Prostate gland (tissue), 2 donors: ENCODE measurements at places on chromosomes 6 and 20. TPM values are rescaled to one million over a fixed set of nuclear protein-coding genes. Genes with fewer than 3 reads are reported as not detected.
A peak's percentile ranks its signal among the peaks of the same experiment; 100 is the strongest.

- no peak overlapping the region for H3K27ac ChIP-seq
- no peaks in the 10 kb centered on the region for H3K27me3 ChIP-seq
- no peaks in the 10 kb centered on the region for H3K4me1 ChIP-seq
- DNase-seq, result no peak
- no peaks in the 10 kb centered on the region for H3K36me3 ChIP-seq
These were observed 178.6 kb downstream of the BACH2 start for GRCh38 chr6:90118069-90118468.

Gene NKX2-2
- not detected for total RNA-seq

Gene SLC17A3
- not detected for total RNA-seq

DNA sequence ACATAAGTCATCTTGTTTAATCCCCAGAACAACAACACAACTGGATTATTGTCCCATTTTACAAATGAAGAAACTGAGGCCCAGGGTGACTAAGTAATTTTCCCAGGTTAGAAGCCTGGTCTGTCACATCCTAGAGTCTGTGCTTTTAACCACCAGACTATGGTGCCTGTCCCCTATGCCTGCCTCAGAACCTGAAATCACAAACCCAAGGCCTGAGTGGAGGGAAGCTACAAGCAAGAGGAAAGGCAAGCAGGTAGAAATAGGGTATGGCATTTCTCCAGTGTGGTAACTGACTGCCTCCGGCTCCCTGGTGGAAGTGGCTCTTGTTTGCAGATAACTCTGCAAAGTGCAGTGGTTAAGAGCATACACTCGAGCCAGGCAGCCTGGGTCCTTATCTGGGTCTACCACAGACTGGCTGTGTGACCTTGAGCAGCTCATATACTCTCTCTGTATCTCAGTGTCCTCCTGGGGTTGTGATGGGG is 2.5 kb downstream of the TMEM63B start:
- no peak for DNase-seq
- H3K4me3 ChIP-seq, result no peak overlapping the region
- H3K27ac ChIP-seq, result no peak overlapping the region
- peaks cover 23% of the 10 kb centered on the region for H3K4me1 ChIP-seq

DNA sequence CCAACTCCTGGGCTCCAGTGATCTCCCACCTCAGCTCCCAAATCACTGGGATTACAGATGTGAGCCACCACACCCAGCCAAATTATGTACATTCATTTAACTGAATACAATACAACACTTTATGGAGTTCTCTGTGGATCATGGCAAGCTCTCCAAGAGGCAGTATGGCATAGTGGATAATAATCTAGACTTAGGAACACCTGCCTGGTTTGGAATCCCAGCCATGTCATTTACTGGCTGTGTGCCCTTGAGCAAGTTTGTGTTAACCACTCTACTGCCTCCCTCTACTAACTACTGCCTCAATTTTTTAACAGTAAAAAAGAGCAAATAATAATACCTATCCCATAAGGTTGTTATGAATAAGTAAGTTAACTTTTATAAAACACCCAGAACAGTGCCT is 1.9 kb upstream of the ETV7 start:
- no peaks in the 10 kb centered on the region for H3K4me1 ChIP-seq
- no peak overlapping the region for H3K4me3 ChIP-seq
- no peaks in the 10 kb centered on the region for H3K36me3 ChIP-seq
- H3K27me3 ChIP-seq, result no peaks in the 10 kb centered on the region

DNA sequence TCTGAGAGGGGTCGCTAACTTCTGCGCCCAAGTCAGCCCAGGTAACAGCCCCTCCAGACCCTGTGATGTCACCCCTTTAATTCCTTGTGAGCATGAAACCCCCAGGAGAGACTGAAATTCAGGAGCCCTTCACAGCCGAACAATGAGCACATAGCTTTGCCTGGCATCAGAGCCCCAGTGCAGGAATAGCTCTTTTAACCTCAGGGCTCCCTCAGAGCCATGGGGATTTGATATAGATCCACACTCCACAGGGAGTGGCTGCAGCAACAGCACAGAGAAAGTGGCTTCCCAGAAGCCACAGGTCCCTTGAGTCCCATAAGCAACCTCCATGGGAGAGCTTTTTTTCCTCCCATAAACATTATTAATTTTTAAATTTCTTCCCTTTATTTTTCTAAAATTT is 150.0 kb upstream of the MARCKS start:
- no peaks in the 10 kb centered on the region for H3K4me1 ChIP-seq
- no peak for DNase-seq
- no peak overlapping the region for H3K4me3 ChIP-seq

Gene MCCD1
- total RNA-seq, result not detected

Gene TCF15
- total RNA-seq, result 0.55 TPM

DNA sequence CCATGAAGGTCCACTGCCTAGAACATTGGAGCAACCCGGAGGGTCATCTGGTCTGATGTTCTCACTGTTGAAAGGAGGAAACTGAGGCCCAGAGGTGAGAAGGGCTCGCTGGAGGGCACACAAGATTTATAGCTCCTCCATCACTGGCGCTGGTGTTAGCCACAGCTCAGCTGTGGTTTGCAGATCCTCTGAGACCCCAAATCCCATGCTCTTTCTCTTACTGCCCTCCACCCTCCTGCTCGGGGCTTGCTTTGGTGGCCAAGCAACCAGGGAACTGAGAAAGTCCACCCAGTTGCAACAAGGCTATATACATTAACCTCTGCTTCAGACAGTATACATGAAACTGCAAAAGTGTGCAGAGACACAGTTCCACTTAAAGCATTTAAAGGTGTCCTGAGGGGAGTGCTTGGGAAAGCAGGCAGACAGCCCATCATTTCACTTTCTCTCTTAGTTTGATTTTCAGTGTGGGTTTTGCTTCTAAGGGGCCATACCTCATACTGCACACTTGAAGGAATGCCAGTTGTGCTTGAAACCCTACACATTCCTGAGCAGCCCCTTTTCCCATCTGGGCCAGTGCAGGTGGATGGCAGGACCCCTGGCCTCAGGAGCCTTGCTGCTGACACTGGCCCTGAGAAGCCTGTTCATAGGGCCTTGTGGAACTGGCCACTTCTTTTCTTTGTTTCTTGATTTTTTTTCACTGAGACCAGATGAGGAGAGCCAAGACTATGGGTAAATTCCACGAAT is 347.6 kb downstream of the CDC5L start:
- H3K4me1 ChIP-seq, result peaks cover 22% of the 10 kb centered on the region
- H3K4me3 ChIP-seq, result no peak overlapping the region
- no peaks in the 10 kb centered on the region for H3K27me3 ChIP-seq
- H3K27ac ChIP-seq, result no peak overlapping the region
- no peak for DNase-seq

Gene PGC
- 391 TPM for total RNA-seq

Gene LAMA2
- 89.1 TPM for total RNA-seq

DNA sequence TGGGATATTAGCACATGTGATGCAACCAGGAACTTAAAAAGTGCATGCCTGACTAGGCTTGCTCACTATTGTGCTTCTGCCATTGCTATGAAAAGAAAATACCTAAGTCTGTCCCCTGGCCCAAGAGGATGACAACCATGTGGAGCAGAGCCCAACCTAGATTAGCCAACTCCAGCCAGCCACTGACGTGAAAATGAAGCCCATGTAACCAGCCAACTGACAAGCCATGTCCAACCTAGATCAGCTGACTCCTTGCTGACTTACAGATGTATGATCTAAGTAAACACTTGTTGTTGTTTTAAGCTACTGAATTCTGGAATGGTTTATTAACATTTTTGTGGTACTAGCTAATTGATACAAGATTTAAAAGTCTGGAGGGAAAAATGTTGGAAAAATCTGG is 47.5 kb downstream of the PIGU start:
- H3K4me1 ChIP-seq, result peaks cover 6% of the 10 kb centered on the region
- no peak overlapping the region for H3K4me3 ChIP-seq
- no peaks in the 10 kb centered on the region for H3K27me3 ChIP-seq
- no peaks in the 10 kb centered on the region for H3K36me3 ChIP-seq
- no peak overlapping the region for H3K27ac ChIP-seq

Gene DEF6
- 33.4 TPM for total RNA-seq

- DNase-seq, result no peak
- no peaks in the 10 kb centered on the region for H3K36me3 ChIP-seq
- peak overlapping the region; percentile 24 for H3K27ac ChIP-seq
- H3K4me1 ChIP-seq, result no peaks in the 10 kb centered on the region
These were observed 31.9 kb upstream of the NFATC2 start for GRCh38 chr20:51574248-51575033.

GRCh38 chr6:54109586-54109985 is 1.7 kb upstream of the MLIP start:
- H3K27me3 ChIP-seq, result no peaks in the 10 kb centered on the region
- no peaks in the 10 kb centered on the region for H3K36me3 ChIP-seq
- no peak overlapping the region for H3K27ac ChIP-seq
- no peak for DNase-seq
- H3K4me3 ChIP-seq, result no peak overlapping the region

DNA sequence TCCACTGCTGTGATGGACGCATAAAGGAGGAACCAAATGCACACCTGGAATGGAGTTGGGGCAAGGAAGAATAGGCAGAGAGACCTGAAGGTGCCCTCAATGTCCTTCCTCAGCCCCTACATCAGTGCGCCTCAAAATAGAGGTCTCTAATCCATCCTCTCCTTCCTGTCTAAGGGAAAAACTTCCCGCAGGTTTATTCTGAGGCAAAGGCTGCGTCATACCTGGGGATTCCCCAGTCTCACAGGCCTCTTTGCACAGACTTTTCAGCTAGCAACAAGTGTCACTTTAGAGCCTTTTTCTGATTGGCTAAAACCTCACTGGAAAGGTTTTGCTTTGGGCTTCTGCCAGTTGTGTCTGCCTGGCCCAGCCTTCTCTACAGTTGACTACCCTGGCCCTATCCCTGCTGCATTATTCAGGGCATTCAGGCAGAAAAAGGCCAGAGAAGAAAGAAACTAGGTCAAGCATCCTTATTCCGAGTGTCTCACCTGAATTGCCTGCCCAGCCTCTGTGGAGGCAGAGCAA is 1.8 kb upstream of the HLA-DQB1 start:
- no peaks in the 10 kb centered on the region for H3K36me3 ChIP-seq
- H3K27ac ChIP-seq, result no peak overlapping the region
- peak; percentile 23 for DNase-seq

- no peaks in the 10 kb centered on the region for H3K27me3 ChIP-seq
- H3K4me1 ChIP-seq, result no peaks in the 10 kb centered on the region
- no peak overlapping the region for H3K4me3 ChIP-seq
- H3K36me3 ChIP-seq, result no peaks in the 10 kb centered on the region
- no peak overlapping the region for H3K27ac ChIP-seq
- DNase-seq, result no peak
These were observed 320.9 kb upstream of the CITED2 start for GRCh38 chr6:139695361-139695760.
